ENCODE measurements at places on chromosomes 13 and 19.

DNA sequence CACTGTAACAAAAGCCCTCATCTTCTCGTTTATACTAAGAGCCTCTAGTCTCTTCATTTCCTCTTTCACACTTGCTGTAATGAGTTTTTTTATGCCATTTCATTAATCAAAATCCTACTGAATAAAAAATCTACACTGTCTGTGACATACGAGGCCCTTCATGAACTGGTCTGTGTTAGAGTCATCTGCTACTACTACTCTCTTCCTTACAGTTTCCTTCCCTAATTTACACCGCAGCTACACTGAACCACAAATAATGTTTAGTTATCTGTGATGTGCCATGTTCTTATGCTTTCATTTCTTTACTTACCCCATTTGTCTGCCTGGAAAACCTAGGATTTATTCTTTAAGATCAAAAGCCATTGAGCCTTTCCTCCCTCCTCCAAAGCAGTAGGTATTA, 16.0 kb downstream of the UFM1 start:
- peak; percentile 49 for DNase-seq

- no peak for DNase-seq
Measured at GRCh38 chr19:52410276-52410675, 12.6 kb downstream of the ZNF528 start.

DNA sequence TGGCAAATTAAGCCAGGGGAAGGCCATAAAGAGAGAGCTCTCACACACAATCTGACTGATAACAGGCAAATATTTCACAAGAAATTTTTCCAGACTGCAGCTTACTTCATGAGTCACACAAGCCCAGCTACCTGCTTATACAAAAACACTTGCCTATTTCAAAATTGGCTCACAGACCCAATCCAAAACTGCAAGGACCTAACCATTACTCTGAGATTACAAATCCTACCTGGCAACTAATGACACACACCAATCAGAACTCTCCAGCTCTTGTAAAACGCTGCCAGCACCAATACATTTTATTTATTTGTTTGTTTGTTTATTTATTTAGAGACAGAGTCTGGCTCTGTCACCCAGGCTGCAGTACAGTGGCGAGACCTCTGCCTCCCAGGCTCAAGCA, 18.1 kb upstream of the ZFP82 start:
- DNase-seq: no peak

DNA sequence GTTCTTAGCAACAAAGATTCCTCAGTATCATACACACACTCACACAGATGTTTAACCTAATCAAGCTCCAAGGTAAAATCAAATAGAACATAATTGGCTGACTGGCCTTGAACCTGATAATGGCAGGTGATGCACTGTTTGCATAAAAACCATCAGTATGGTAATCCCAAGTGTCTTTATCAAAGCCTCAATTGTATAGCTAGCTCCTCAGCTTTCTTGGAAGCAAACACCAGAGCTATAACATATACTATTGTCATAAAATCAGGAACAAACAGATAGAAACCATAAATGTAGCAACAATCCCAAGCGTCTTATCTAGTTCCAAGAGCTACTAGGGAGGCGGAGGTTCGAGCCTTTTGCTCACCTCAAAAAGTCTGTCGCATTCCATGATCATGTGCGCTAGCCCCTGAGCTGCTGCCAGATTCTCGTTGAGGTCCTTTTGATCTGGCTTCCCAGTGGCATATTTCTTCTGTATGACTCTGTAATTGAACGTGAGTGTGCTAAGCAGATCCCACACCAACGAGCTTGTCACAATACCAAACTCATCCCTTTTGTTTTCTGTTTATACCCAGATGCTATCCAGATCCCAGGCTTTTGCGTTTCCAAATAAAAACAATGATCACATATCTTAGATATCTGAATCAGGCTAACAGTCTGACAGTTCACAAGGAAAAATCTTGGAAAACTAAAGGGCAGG, 95.3 kb downstream of the KL start:
- DNase-seq: no peak

- peak; percentile 35 for DNase-seq
Measured at GRCh38 chr13:45370922-45371406, 30.0 kb upstream of the TPT1 start.

DNA sequence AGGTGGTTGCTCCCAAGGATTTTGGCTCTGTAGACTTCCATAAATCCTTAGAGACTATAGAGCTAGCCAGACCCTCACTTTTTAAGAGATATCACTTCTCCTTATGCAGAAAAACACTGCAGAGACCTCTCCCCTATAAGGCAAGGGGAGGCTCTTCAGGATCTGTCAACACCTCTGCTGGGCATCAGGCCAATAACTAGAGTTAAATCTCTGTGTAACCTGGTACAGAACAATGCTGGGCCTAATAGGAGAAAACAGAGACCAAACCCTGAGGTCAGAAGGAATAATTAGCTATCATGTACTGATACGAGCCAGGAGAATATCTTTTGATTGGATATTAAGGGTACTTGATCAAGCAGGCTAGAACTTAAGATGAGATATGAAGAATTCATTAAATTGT, 358.5 kb downstream of the TBC1D4 start:
- no peak for DNase-seq

GRCh38 chr19:43471091-43471490, 5.7 kb upstream of the LYPD3 start:
- no peak for DNase-seq

DNA sequence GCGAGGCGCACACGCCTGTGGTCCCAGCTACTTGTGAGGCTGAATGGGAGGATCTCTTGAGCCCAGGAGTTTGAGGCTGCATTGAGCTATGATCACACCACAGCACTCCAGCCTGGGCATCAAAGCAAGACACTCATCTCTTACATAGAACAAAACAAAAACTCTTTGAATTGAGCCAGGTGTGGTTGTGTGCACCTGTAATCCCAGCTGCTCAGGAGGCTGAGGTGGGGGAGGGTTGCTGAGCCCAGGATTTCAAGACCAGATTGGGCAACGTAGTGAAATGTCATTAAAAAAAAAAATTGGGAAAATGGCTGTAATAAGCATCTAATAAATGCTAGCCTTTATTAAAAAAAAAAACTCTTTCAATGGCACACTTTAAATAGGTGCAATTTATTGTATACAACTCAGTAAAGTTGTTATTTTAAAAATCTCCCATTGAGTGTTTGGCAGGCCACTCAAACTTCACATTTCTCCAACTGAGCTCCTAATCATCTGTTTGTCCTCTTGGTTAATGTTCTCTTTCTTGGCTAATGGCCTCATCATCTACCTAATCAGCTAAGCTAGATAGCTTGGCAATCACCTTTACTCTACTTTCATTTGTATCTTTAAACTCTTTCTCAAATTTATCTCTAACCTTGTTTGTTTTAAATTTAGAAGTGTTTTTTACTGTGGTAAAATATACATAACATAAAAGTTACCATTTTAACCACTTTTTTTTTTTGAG, 28.1 kb upstream of the HMGB1 start:
- DNase-seq: no peak

- no peak for DNase-seq
Measured at GRCh38 chr19:51887522-51888498, at the start of gene ZNF577. Gene ZNF577 (minus strand): TSS chr19:51887951. CDS start chr19:51880382, 7,569 bp downstream.

- DNase-seq: no peak
Measured at GRCh38 chr13:30730526-30730925, 4.8 kb upstream of the ALOX5AP start.

GRCh38 chr13:33441015-33441414, 155.5 kb upstream of the STARD13 start:
- no peak for DNase-seq

- DNase-seq: no peak
Measured at GRCh38 chr19:5292822-5293611, 47.6 kb downstream of the PTPRS start.

DNA sequence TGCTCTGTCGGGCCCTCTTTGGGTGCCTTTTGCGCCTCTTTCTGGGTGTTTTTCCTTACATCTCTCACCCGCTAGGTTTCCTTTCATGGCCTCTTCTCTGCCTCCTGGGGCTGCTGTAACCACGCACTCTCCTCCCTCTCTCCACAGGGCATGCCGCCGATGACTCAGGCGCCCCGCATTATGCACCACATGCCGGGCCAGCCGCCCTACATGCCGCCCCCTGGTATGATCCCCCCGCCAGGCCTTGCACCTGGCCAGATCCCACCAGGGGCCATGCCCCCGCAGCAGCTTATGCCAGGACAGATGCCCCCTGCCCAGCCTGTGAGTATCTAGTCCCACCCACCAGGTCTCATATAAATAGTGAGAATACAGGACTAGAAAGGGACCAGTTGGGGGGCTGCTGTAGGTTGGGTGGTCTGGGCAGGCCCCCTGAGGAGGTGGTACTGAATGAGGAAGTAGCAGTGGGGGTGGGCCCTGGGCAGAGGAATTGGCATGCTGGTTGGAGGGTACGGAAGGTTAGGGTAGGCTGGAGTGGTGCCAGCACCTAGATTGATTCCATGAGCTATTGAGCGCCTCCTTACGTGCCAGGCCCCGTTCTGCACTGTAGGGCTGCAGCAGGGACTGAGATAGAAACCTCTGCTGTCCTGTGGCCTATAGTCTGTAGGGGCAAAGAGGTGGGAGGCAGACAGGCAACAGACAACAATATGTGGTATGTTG, 11.9 kb downstream of the SNRPA start:
- no peak for DNase-seq

DNA sequence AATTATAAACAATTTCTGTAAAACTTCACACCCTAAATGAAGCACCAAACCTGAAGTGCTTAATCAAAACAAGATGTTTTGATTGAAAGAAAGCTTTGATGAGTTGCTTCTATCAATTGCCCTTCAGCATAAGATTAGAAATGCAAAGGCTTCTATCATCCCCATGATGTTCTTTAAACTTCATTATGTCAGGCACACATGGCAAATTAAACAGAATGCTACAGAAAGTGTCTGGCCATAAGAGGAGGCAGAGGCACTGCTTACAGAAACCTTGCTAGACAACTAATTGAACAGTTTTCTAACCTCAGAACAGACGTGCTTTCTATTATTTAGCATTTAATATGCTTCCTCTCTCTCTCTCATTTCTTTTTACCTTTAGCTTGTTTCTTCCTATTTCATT, 228.1 kb downstream of the DCLK1 start:
- no peak for DNase-seq

GRCh38 chr19:15123031-15123890, 16.1 kb downstream of the SYDE1 start:
- no peak for DNase-seq

DNA sequence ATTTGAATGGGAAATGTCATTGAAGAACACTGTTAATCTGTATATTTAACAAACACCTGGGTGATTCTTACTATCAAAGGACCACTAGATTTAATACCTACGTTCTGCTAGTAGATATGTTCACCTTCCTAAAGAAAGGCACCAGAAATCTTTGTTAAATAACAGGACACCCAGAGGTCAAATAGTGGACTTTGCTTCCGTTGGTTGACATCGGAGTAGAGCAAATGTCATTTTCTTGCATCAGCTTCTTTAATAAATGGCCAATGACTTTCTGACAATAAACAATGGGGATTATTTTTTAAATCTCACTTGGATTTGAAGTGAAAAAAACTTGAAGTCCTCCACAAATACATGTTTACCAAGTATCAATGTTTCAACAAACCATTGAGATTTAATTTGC, 111.1 kb downstream of the LACC1 start:
- DNase-seq: no peak

DNA sequence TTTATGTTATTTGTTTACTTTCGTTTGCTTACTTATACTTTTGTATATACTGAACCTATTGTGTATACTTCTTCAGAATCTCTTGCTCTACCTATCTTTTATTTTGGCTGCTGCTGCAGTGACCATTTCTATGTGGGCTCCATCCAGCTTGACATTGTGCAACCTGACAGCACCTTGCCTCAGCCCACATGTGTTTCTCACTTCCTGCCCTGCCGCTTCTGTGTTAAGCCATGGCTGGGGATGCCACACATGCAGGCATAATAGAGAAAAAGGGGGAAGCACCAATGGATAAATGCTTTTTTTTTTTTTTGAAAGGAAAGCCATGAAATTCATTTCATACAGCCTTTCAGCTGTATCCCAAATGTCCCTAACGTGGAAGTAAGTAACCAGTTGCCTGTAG, 147.6 kb downstream of the RBM26 start:
- DNase-seq: peak; percentile 4

GRCh38 chr19:40411125-40411842, 1.9 kb downstream of the PRX start:
- DNase-seq: no peak

Measured in Kasumi-1 (cell line).